ENCODE measurements at places on chromosomes 11 and 22. TPM values are rescaled to one million over a fixed set of nuclear protein-coding genes. Genes with fewer than 3 reads are reported as not detected.

DNA sequence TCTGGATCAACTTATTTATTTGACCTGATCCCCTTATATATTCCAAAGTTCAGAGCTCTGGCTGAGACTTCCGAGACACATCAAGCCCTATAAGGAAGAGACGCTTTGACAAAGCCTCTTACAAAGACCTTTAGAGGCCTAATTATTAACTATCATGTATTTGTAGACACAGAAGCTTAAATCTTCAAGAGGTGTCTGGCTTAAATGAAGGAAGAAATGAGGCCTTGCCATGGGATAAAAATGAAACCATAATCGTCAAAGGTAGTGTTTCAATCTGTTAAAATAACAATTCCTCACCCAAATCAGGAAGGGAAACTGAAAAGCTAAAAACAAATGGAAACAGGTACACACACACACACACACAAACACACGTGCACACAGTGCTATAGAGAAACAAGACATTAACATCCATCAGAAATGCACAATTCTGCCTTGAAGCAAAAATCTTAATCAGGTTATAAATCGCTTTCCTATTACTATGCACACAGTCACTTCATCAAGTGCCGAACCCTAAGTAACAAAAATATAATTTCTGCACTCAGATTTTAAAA, 50.2 kb downstream of the PITPNB start:
- peaks cover 48% of the 10 kb centered on the region for H3K4me1 ChIP-seq
- peak overlapping the region; percentile 98 for H3K27ac ChIP-seq
- no peaks in the 10 kb centered on the region for H3K27me3 ChIP-seq

DNA sequence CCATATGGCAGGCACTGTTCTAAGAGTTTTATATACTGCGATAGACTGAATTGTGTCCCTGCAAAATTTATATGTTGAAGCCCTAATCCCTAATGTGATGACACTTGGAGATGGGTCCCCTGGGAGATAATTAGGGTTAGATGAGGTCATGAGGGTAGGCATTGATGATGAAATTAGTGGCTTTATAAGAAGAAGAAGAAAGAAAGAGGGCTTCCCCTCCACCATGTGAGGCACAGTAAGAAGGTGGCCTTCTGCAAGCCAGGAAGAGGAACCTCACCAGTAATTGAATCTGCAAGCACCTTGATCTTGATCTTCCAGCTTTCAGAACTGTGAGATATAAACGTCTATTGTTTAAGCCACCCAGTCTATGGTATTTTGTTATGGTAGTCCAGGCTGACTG, 46.6 kb upstream of the TENM4 start:
- H3K36me3 ChIP-seq = no peaks in the 10 kb centered on the region
- H3K4me3 ChIP-seq = no peak overlapping the region
- no peaks in the 10 kb centered on the region for H3K4me1 ChIP-seq
- DNase-seq = no peak
- peaks cover 38% of the 10 kb centered on the region for H3K27me3 ChIP-seq

- H3K27me3 ChIP-seq = no peaks in the 10 kb centered on the region
- no peak overlapping the region for H3K4me3 ChIP-seq
- no peak overlapping the region for H3K27ac ChIP-seq
- peaks cover 5% of the 10 kb centered on the region for H3K4me1 ChIP-seq
- H3K36me3 ChIP-seq = no peaks in the 10 kb centered on the region
Measured at GRCh38 chr11:86670181-86670580, 2.2 kb downstream of the ME3 start.

DNA sequence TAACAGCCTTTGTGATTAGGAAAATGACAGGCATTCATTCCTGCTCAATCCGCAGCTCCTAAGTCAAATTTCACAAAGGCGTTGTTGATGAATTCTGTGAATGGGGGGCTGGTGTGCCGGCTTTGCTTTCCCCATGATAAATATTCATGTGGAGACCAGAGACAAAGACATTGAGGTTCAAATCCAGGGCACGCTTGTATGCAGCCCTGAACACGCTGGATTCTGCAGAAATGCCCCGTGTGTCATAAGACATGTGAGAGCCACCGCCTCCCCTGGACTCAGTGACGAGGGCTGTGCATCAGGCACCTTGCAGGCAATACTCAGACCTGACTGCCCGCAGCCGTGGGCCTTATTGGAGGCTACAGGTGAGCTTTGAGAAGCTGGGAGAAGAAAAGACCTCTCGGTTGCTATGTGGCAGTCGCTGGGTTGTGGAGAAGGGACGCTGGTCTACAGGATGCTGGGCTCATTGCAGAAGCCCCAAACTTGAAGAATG, 906.2 kb downstream of the BRD1 start:
- no peaks in the 10 kb centered on the region for H3K36me3 ChIP-seq
- H3K4me1 ChIP-seq = no peaks in the 10 kb centered on the region
- H3K27me3 ChIP-seq = no peaks in the 10 kb centered on the region
- no peak for DNase-seq

DNA sequence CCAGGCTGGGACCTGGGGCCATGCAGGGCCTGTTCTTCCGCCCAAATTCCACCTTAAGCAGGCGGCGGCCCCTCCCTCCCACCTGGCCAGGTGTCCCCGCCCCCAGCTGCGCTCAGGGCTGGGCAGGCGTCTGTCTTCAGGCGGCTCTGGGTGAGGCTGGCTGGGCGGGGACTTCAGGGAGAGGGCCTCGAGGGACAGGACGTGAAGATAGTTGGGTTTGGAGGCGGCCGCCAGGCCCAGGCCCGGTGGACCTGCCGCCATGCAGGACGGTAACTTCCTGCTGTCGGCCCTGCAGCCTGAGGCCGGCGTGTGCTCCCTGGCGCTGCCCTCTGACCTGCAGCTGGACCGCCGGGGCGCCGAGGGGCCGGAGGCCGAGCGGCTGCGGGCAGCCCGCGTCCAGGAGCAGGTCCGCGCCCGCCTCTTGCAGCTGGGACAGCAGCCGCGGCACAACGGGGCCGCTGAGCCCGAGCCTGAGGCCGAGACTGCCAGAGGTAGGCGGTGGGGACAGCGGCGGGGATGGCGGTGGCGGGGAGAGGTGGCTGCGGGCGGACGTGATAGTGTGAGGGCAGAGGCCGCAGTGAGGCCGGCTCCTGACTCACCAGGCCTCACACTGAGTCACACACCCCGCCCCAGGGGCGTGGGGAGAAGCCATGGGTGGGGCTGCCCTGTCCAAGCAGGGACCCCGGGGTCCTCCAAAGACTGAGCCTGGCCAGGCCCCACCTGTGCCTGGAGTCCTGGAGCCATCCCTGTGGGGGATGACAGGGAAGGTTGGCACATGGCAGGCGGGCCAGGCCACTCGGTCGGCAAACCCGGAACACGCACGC, at the start of gene PKP3:
Gene PKP3, plus strand, starts transcription at position 176 of the 824 bp plus-strand sequence. Its CDS starts 84 bp downstream, at position 260.
- no peak within 1 kb of the TSS for H3K4me3 ChIP-seq
- DNase-seq = peak; percentile 81
- no peak within 1 kb of the TSS for H3K27ac ChIP-seq

- no peaks in the 10 kb centered on the region for H3K36me3 ChIP-seq
- H3K27me3 ChIP-seq = no peaks in the 10 kb centered on the region
- H3K27ac ChIP-seq = no peak overlapping the region
- peaks cover 12% of the 10 kb centered on the region for H3K4me1 ChIP-seq
- no peak overlapping the region for H3K4me3 ChIP-seq
Measured at GRCh38 chr11:111770581-111771134, 4.5 kb upstream of the PPP2R1B start.

DNA sequence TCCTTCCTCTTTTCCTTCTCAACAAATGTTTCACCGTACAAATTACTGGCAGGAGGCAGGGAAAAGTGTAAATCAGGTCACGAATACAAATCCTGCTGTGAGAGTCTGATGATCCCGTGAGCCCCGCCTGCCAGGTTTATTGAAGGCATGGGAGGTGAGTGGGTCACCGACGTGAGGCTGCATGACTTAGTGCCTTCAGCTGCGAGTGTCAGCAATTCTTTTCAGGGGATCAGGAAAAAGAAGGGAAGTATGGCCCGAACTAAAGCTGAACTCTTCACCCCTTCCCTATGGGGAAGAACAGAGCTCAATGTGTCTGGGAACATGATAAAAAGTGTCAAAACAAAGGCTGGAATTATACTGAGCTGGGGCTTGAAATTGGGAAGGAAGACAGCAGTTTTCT, 166.2 kb downstream of the OPCML start:
- no peak overlapping the region for H3K27ac ChIP-seq
- no peak for DNase-seq
- H3K4me3 ChIP-seq = no peak overlapping the region
- no peaks in the 10 kb centered on the region for H3K36me3 ChIP-seq
- H3K4me1 ChIP-seq = no peaks in the 10 kb centered on the region

DNA sequence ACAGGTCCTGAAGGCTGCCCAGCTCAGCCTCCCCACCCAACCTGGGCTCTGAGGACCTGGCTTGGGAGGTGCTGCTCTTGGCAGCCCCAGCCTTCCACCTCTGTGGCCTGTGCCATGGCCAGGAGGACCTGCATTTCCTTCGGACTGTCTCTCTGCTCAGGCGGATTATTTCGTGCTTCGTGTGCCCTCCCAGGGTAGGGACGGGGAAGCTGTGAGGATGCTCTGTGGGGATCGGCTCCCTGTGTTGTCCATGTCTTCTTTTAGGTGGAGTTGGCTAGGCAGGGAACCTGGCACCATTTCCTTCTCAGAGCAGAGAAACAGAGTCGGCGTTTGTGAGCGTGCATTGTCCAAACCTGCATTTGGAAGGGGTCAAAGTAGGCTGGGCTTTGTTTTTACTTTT, 34.1 kb downstream of the BCR start:
- H3K36me3 ChIP-seq = no peaks in the 10 kb centered on the region
- DNase-seq = no peak
- H3K4me1 ChIP-seq = peaks cover 24% of the 10 kb centered on the region
- no peak overlapping the region for H3K27ac ChIP-seq

GRCh38 chr22:25182131-25183110, 17.2 kb upstream of the CRYBB3 start:
- H3K4me3 ChIP-seq = no peak overlapping the region
- H3K27me3 ChIP-seq = 0 out of 2 replicates have a peak, but pooled peaks cover 3% of the 10 kb centered on the region
- DNase-seq = peak; percentile 3
- H3K4me1 ChIP-seq = no peaks in the 10 kb centered on the region

DNA sequence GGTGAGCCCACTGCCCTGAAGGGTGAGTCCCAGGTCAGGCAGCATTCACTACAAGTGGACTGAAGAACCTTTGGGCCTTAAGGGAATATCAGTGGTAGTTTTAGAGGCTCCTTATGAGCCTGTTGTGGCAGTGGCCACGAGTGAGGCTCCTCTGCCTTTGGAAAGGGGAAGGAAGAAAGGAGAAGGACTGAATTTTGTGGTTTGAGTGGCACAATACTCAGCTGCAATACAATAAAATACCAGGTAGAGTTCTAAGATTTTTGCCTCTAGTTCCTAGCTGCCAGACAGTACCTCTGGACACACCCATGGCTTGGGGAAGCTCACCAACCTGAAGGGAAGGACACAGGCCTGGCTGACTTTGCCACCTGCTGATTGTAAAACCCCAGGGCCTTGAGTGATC, 260.9 kb downstream of the DYNC2H1 start:
- no peak overlapping the region for H3K27ac ChIP-seq
- no peaks in the 10 kb centered on the region for H3K27me3 ChIP-seq
- no peak overlapping the region for H3K4me3 ChIP-seq
- peaks cover 20% of the 10 kb centered on the region for H3K4me1 ChIP-seq
- H3K36me3 ChIP-seq = no peaks in the 10 kb centered on the region

GRCh38 chr11:120295099-120295498, 30.0 kb upstream of the TLCD5 start:
- H3K4me3 ChIP-seq = no peak overlapping the region
- peaks cover 47% of the 10 kb centered on the region for H3K27me3 ChIP-seq
- no peaks in the 10 kb centered on the region for H3K4me1 ChIP-seq

- H3K27ac ChIP-seq = no peak overlapping the region
- peaks cover 71% of the 10 kb centered on the region for H3K27me3 ChIP-seq
- DNase-seq = no peak
- H3K4me1 ChIP-seq = no peaks in the 10 kb centered on the region
- H3K4me3 ChIP-seq = no peak overlapping the region
Measured at GRCh38 chr11:69983571-69983877, 94.6 kb upstream of the ANO1 start.

DNA sequence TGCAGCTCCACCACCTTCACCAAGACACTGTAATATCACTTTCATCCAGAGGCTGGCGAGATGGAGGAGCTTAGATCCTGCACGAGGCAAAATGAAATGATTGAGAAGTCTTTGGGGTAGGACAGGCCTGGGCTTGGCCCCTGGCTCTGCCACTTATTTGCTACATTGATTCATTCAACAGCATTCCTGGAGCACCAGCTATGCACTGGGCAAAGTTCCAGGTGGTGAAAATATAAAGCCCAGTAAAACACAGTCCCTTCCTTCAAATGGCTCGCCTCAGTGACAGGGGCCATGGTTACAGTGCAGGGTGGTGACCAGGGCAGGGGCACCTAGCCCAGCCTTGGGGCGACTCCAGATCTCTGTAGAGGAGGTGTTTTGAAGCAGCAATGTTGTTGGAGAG, 19.7 kb downstream of the ALX4 start:
- H3K4me1 ChIP-seq = no peaks in the 10 kb centered on the region
- no peak overlapping the region for H3K27ac ChIP-seq
- peaks cover 19% of the 10 kb centered on the region for H3K27me3 ChIP-seq
- no peak overlapping the region for H3K4me3 ChIP-seq

- H3K4me1 ChIP-seq = no peaks in the 10 kb centered on the region
- H3K27me3 ChIP-seq = no peaks in the 10 kb centered on the region
- H3K27ac ChIP-seq = no peak overlapping the region
- DNase-seq = no peak
- no peak overlapping the region for H3K4me3 ChIP-seq
Measured at GRCh38 chr11:28535677-28536076, 427.5 kb downstream of the METTL15 start.

- H3K27ac ChIP-seq = no peak overlapping the region
- H3K36me3 ChIP-seq = no peaks in the 10 kb centered on the region
- DNase-seq = no peak
- no peaks in the 10 kb centered on the region for H3K4me1 ChIP-seq
Measured at GRCh38 chr11:84383576-84383975, 1097.4 kb upstream of the CCDC90B start.

Gene CD248
- 212 TPM for total RNA-seq

Gene NPAS4
- not detected for total RNA-seq

Gene SPDYC
- total RNA-seq = not detected

Gene LYVE1
- not detected for total RNA-seq

Gene DAGLA
- 2.3 TPM for total RNA-seq

Gene HEPN1
- total RNA-seq = not detected

Gene KRTAP5-8
- not detected for total RNA-seq

Gene TUB
- total RNA-seq = 12.9 TPM

Gene IGLL1
- not detected for total RNA-seq

Gene OR8A1
- not detected for total RNA-seq

Gene KDM4D
- 1.4 TPM for total RNA-seq

Data from GM23248 (cell line).